T-helper 2 cell treated with Interferon-gamma antibody and Interleukin-4, amounts not matched to agents 5 μg/mL and 100 μg/mL, for 36 hours (primary cell): ENCODE measurements at places on chromosomes 16 and 17.

DNA sequence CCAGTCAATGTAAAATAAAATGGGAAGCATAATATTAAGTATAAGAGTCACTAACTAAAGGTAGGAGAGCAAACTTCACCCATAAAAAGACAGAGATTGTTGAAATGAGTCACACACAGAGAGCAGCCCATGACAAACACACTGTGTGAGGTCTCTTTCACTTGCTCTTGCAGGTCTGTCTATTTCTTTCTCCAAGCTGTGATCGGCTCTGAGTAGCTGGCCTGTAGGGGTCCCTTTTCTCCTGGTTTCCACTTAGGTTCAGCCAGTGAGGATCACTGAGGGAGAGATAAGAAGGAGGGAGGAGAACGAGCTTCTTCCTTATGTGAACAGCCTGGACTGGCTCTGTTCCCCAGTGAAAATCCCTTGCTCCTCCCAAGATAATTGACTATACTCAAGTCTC lies 133.7 kb upstream of the HS3ST3A1 start:
- no peaks in the 10 kb centered on the region for H3K4me1 ChIP-seq
- no peak overlapping the region for H3K27ac ChIP-seq
- DNase-seq = no peak
- H3K4me3 ChIP-seq = no peak overlapping the region
- H3K27me3 ChIP-seq = peaks cover 4% of the 10 kb centered on the region
- H3K36me3 ChIP-seq = no peaks in the 10 kb centered on the region

DNA sequence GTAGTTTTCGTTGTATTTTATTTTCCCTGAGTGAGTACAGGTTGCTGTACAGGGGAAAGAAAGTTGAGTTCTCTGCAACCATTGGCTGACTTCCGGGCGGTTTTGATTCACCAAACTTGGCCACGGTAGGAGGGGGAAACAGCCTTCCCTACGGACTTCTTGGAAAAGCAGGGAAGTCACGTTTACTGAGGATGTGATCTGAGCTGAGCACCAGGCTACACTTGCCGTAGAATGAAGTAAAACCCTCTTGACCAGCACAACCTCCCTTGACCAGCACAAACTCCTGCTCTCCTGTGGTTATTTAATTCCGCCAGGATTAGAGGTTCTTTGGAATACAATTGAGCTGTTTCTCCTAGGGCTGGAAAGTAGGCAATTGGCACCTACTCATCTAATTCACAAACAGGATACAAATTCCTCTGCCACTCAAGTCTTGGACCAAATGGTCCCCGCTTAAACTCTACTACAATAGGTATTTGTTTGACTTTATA lies 242.0 kb upstream of the RBFOX1 start:
- H3K27me3 ChIP-seq = no peaks in the 10 kb centered on the region
- H3K4me3 ChIP-seq = no peak overlapping the region
- DNase-seq = no peak
- H3K36me3 ChIP-seq = no peaks in the 10 kb centered on the region

GRCh38 chr16:2592786-2593185 lies 55.0 kb downstream of the PDPK1 start:
- H3K4me1 ChIP-seq = peaks cover 6% of the 10 kb centered on the region
- no peak overlapping the region for H3K27ac ChIP-seq
- H3K27me3 ChIP-seq = no peaks in the 10 kb centered on the region
- H3K4me3 ChIP-seq = no peak overlapping the region

DNA sequence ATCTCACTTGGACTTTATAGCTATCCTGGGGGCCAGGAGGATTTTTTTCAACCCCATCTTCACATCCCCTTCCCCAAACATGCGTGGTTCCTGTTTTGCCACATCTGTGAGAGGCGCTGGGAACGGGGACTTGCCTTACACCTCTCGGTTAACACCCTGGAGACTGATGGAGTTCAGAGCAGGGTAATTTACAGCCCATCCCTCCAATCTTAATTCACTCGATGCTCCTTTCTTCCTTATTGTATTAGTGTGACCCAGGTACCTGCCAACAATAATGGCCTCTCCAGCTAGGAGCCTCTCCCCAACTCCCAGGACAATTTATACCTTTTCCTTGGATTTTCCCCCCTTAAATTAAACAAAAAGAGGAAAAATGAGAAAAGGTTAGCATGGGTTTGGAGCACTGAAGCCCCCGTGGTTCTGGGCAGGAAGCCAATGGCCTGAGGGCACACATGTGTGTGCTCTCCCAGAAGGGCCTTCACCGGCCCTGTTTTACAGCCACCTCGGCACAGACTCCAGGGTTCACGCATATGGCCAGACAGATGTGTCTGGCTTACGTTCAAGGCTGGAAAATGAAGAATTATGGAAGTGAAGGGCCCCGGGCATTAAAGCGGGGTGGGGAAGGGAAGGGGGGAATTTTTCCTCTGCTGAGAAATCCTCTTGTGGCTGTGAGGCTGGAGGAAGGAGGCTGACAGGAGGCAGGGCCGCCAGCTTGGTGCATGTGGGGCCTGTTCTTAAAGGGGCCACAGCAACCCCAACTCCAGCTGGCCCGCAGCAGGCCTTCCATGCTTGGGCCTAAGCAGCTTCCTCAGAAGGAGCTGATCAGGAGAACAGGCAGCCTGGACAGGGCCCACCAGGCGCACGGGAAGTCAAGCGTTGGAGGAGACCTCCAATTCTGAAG lies 21.4 kb downstream of the HIC1 start:
- H3K27ac ChIP-seq = peak overlapping the region; percentile 26
- H3K4me1 ChIP-seq = peaks cover 38% of the 10 kb centered on the region
- no peaks in the 10 kb centered on the region for H3K27me3 ChIP-seq
- peaks cover 61% of the 10 kb centered on the region for H3K36me3 ChIP-seq
- DNase-seq = no peak
- H3K4me3 ChIP-seq = no peak overlapping the region

- H3K27ac ChIP-seq = no peak overlapping the region
- no peak overlapping the region for H3K4me3 ChIP-seq
- no peaks in the 10 kb centered on the region for H3K4me1 ChIP-seq
- no peak for DNase-seq
- H3K36me3 ChIP-seq = no peaks in the 10 kb centered on the region
Observed at GRCh38 chr16:23009075-23009474, 140.2 kb downstream of the USP31 start.

DNA sequence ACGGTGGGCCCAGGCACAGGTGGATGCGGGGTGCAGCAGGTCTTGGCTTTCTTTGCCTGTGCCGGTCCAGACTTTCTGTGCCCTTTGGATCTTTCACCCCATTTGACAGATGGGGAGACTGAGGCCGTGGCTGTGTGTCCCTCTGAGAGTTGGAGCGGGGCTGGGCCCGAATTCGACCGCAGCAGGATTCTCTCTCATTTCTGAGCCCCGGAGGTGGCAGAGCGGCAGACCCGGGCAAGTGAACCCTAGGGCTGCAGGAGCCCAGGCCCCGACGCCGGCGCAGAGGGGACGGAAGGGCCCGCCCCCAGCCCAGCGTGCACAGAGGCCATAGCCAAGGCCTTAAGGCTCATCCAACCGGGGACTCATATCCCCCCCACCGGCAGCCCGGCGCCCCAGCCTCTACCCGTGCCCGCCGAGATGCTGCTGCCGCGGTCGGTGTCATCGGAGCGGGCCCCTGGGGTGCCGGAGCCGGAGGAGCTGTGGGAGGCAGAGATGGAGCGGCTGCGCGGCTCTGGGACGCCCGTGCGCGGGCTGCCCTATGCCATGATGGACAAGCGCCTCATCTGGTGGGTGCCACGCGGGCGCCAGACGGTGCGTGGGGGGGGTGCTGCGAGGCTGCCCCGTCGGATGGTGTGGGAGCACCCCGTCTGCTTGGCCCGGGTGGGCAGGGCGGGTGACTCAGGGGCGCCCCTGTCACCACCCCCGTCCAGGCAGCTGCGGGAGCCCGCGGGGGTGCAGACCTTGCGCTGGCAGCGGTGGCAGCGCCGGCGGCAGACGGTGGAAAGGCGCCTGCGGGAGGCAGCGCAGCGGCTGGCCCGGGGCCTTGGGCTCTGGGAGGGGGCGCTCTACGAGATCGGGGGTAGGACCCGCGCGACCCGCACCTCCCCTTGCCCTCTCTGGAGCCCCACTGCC lies 857 bp downstream of the TMC8 start:
- peak; percentile 62 for DNase-seq
- H3K36me3 ChIP-seq = peaks cover 61% of the 10 kb centered on the region
- H3K27me3 ChIP-seq = no peaks in the 10 kb centered on the region
- H3K4me3 ChIP-seq = peak overlapping the region; percentile 99
- H3K4me1 ChIP-seq = peaks cover 49% of the 10 kb centered on the region
- peak overlapping the region; percentile 100 for H3K27ac ChIP-seq

DNA sequence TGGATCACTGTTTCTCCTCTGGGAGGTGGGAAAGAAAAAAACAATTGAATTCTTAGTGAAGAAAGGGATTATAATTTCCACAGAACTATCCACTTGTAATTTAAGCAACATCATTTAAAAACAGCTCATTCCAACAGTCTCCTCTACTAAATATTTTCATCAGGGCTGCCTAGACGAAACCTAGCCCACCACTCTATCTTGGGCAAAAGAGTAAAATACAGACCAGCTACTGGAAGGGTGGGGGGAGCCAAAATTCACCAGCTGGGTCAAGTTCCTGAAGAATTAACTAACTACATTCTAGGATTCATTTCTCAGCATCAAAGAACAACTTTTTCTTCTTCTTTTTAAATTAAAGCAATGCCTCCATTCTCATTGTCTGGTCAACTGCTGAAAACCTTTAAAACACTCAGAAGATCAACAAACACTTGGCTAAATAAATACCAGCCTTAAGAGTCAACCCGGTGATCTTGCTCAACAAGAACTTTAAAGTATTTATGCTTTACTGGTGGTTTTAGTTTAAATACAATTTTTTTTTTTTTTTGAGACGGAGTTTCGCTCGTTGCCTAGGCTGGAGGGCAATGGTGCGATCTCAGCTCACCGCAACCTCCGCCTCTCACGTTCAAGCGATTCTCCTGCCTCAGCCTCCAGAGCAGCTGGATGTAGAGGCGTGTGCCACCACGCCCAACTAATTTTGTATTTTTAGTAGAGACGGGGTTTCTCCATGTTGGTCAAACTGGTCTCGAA lies 25.2 kb downstream of the KANSL1 start:
- no peaks in the 10 kb centered on the region for H3K27me3 ChIP-seq
- peaks cover 40% of the 10 kb centered on the region for H3K4me1 ChIP-seq
- H3K27ac ChIP-seq = no peak overlapping the region
- H3K36me3 ChIP-seq = peaks cover 56% of the 10 kb centered on the region
- no peak overlapping the region for H3K4me3 ChIP-seq

DNA sequence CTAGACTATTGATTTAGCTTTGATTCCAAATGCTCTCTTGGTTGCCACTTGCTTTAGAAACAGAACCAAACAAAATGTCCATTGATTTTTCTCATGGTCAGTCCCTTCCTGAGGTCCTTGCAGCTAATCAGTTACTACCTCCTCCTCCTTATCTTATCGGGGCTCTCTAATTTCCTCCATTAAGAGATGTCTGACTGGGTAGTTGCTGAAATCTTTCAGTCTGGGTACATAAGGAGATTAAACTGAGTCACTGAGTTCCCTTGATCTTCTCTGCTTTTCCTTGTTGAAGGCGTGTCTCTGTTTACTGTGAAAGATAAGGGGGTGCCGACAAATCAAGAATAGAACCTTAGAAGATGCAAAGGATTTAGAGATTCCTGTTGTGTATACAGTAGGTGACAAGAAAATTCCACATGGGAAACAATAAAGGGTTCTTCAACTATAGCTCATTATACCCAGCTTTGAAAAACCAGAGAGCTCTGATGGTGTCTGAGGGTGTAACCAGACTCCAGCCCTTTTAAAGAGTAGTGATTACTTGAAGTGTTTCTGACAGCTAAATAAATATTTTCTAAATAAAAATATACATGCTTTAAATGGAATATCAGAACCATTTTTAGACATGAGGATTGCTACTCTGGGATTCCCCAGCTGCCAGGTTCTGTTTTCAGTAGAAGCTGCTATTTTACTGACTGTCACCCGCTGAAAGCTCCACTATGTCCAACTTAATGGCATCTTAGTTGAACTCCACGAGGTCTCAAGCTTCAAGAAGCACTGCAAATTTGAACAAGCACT lies 791.3 kb upstream of the SOX9 start:
- no peak overlapping the region for H3K27ac ChIP-seq
- no peaks in the 10 kb centered on the region for H3K4me1 ChIP-seq
- H3K36me3 ChIP-seq = no peaks in the 10 kb centered on the region

DNA sequence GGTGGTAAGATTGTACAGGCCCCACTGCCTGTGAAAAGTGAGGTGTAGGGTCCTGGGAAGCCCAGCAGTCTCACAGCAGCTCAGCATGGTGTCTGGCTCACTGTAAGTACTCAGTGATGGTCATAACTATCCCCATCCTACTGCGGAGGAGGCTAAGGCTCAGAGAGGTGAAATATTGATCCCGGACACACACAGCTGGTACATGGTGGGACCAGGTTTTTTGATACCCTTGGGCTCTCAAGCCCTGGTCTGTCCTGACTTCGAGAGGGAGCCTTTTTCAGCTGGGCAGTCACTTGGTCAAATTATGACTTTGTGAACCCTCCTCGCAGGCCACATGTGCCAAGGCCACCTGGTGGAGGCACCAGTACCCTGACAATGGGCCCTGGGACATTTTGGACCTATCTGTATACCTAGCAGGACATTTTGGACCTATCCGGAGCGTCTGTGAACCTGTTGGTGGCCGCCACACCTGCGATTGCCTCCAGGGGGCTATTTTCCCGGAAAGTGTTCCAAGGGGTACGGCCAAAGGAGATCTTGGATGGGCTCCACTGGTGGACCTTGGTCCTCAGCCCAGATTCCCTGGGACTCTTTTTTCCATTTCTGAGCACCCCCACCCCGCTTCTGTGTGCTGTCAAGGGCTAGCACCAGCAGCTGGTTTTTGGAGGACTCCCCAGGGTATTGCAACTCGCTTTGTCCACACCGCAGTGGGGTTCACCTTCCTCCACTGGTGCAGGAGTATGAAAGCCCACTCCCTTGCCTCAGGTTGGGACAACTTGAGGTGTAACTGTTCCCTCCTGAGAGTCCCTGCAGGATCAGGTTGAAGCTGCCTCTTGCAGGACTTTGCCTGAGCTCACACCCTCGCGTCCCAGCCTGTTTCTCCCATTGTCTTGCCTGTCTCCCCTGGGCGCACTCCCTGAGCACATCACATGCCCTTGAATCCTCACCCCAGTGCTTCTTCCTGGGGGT lies 83.6 kb upstream of the NKD1 start:
- no peaks in the 10 kb centered on the region for H3K4me1 ChIP-seq
- no peak overlapping the region for H3K4me3 ChIP-seq
- H3K27ac ChIP-seq = no peak overlapping the region

- H3K36me3 ChIP-seq = no peaks in the 10 kb centered on the region
- H3K4me3 ChIP-seq = no peak overlapping the region
- no peak overlapping the region for H3K27ac ChIP-seq
- peaks cover 10% of the 10 kb centered on the region for H3K27me3 ChIP-seq
- peak; percentile 9 for DNase-seq
- H3K4me1 ChIP-seq = peaks cover 5% of the 10 kb centered on the region
Observed at GRCh38 chr16:84029297-84030047, 13.1 kb downstream of the SLC38A8 start.

GRCh38 chr17:48610282-48611211 lies at the start of gene HOXB7:
HOXB7 (minus strand) TSS chr17:48611017; CDS start chr17:48610918, 99 bp downstream.
- peak; percentile 54 for DNase-seq
- H3K36me3 ChIP-seq = peaks cover 1% of the 10 kb centered on the region
- H3K4me1 ChIP-seq = peaks cover 22% of the 10 kb centered on the region

DNA sequence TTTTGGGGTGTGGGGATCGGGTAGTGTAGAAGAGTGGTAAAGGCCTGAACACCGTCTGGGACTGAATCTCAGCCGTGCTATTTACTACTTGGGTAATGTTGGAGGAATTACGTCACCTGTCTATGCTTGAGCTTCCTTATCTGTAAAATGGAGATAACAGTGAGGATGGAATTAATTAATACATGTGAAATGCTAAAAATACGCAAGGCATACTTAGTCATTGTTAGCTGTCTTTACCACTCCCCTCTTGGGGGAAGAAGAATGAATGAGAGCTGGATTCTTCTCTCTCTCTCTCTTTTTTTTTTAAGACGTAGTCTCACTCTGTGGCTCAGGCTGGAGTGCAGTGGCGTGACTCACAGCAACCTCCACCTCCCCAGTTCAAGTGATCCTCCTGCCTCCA lies 41.1 kb upstream of the TANGO6 start:
- H3K36me3 ChIP-seq = no peaks in the 10 kb centered on the region
- no peak overlapping the region for H3K4me3 ChIP-seq
- H3K4me1 ChIP-seq = no peaks in the 10 kb centered on the region
- no peak for DNase-seq
- H3K27me3 ChIP-seq = peaks cover 6% of the 10 kb centered on the region
- no peak overlapping the region for H3K27ac ChIP-seq
